ENCODE measurements at places on chromosomes 4 and X.

- no peak for DNase-seq
Measured at GRCh38 chr4:73945674-73946449, 36.0 kb downstream of the PF4 start.

GRCh38 chrX:13647709-13648212, 5.2 kb upstream of the TCEANC start:
- DNase-seq, result peak; percentile 61

DNA sequence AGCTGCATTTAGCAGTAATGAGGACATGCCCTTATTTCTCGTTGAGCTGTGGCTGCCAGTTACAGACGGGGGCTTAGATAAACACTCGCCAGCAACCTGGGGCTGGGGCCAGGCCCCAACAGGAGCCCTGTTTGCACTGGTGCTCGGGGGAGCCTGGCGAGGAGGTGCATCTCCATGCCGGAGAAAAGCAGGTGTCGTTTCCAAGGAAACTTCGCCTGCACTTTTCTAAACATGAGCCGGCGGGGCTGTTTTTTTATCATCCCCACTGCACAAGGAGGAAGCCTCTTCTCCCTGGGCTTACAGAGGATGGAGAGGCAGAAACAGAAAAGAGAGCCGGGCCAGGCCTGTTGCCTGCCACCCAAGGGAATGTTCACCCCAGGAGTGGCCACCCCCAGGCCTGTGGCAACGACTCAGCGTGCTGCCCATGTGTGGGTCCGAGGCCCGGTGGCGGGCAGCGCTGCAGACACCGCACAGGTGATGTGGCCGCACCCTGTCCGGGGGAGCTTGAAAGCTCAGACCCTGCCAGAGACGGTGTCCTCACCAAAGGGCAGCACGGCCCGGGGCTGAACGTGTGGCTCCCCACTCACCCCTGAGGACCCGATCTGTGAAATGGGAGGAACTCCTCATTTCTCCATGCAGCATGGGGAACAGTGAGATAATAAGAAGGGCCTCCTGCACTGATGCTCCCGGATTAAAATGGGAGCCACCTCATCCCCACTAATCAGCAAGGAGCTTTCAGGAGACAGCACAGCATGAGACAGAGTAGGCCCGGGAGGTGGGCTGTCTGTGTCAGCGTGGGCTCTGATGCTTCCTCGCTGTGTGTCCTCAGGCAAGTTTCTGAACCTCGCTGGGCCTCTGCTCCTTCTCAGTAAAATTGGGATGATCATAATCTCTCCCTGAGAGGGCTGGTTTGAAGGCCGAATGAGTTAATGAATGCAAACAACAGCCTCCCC, 33.8 kb upstream of the ADRA2C start:
- no peak for DNase-seq

- no peak for DNase-seq
Measured at GRCh38 chr4:78566834-78567499, 15.4 kb downstream of the ANXA3 start.

GRCh38 chrX:151753313-151754046, 18.9 kb downstream of the CNGA2 start:
- peak; percentile 32 for DNase-seq

- DNase-seq, result no peak
Measured at GRCh38 chr4:100290585-100290984, 100.3 kb upstream of the DDIT4L start.

GRCh38 chrX:143873343-143873742, 10.5 kb upstream of the UBE2NL start:
- no peak for DNase-seq

DNA sequence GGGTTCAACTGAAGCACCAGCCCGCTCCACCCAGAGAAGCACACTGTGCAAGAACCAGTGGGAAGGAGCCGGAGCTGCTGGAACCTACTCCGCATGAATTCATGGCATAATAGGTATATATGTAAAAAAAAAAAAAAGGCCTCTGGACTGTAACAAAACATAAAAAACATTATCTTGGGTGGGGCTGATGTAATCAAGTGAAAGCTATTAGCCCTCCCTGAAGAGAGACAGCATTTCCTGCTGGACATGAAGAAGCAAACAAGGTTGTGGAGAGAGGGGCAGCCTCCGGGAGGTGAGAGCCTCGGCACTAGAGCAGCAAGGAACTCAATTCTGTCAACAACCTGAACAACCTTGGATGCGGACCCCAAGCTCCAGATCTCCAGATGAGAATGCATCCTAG, 50.7 kb downstream of the PLAC1 start:
- no peak for DNase-seq

DNA sequence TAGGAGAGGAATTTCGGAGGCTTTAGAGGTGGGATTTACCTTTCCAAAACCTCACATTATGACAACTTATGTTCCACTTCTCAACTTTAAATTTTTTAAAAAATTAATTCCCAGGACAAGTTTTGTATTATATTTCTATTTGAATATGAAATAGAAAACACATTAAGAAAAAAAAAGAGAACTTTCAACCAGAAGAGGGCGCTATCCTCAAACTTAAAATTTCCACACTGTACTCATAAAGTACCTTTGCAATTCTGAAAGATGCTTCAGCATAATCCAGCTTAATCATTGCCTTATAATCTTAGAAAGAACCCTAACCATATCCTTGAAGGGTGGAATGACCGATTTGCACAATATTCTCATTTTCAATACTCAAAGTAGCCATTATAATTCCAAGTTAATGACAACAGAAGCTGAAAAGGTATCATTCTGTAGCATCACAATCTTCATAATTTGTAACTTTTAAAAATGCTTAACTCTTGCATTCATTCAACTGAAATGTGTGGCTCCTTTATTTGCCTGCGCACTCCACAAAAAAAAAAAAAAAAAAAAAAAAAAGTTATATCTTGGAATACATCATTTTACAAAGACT, 158.0 kb downstream of the KCNIP4 start:
- DNase-seq, result no peak

- DNase-seq, result no peak
Measured at GRCh38 chrX:41108007-41108406, 22.8 kb downstream of the USP9X start.

- no peak for DNase-seq
Measured at GRCh38 chrX:108020631-108021030, 24.2 kb upstream of the VSIG1 start.

DNA sequence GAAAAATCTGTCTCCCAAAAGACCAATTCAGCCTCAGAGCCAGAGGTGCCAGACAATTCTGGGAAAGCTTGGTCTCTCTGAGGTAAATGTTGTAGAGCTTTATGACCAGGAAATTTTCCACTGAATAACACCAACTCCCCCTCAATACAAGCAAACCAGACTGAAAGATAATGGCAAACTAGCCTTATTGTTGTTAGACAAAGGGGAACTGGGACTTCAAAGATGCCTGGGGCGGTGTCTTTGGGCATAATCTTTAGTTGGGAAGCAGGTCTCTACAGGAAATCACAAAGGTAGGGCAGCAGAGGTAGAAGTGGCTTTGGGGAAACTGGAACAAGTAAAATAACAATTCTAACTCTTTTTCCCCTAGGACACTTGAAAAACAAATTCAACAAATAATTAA, 12.0 kb downstream of the COL4A6 start:
- no peak for DNase-seq

GRCh38 chr4:26238426-26238777, 82.4 kb upstream of the RBPJ start:
- no peak for DNase-seq

DNA sequence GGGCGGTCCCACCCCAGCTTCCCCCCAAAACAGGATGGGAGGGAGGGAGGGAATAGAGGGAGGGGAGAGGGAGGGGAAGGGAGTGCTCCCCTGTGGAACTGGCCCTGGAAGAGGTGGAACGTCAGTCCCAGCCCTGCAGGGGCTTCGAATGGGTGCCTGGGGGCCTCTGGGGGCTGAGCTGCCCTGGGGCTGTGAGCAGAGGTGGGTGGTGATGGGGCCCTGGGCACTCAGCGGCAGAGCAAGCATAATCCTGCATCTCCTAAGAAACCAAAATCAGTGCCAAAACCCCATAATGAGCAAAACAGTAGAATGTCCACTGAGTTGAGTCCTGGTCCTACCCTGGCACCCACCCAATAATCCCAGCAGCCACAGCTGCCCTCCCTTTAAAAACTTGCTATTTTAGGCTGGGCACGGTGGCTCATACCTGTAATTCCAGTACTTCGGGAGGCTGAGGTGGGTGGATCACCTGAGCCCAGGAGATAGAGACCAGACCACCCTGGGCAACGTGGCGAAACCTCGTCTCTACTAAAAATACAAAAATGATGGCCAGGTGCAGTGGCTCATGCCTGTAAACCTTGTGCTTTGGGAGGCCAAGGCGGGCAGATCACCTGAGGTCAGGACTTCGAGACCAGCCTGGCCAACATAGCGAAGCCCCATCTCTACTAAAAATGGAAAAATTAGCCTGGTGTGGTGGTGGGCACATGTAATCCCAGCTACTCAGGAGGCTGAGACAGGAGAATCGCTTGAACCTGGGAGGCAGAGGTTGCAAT, 11.1 kb downstream of the DOK7 start:
- no peak for DNase-seq

DNA sequence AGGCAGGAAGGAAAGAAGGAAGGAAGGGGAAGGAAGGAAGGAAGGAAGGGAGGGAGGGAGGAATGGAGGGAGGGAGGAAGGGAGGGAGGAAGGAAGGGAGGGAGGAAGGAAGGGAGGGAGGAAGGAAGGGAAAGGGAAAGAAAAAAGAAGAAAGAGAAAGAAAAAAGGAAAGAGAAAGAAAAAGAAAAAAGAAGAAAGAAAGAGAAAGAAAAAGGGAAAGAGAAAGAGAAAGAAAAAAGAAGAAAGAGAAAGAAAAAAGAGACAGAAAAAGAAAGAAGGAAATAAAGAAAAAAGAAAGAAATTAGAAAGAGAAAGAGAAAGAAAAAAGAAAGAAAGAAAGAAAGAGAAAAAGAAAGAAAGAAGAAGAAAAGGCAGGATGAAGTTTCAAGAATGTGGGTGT, 15.0 kb upstream of the NHSL2 start:
- no peak for DNase-seq

DNA sequence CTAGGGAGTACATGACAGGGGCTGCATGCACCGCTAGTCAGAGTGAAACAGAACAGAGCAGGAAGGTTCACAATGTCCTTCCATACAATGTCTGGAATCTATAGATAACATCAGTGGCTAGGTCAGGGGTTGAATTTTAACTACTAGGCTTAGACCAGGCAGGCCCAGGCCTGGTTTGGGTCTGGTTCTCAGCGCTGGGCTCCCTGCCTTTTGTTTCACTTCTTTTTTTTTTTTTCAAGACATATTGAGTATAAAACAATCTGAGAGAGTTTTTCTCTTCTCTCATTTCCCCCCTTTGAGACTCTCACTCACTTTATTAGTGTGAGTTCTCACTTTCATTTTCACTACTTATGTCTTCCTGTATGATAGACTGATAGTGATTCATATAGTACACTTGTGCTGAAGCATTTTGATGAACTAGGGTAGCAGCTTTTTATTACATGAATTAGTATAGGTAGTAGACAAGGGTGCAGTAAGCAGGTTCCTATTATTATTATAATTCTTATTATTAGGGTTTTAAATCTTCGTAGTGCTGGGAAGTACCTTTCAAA, 120.0 kb upstream of the ZDHHC15 start:
- no peak for DNase-seq

GRCh38 chr4:173274744-173275143, 59.4 kb downstream of the HMGB2 start:
- DNase-seq, result no peak

DNA sequence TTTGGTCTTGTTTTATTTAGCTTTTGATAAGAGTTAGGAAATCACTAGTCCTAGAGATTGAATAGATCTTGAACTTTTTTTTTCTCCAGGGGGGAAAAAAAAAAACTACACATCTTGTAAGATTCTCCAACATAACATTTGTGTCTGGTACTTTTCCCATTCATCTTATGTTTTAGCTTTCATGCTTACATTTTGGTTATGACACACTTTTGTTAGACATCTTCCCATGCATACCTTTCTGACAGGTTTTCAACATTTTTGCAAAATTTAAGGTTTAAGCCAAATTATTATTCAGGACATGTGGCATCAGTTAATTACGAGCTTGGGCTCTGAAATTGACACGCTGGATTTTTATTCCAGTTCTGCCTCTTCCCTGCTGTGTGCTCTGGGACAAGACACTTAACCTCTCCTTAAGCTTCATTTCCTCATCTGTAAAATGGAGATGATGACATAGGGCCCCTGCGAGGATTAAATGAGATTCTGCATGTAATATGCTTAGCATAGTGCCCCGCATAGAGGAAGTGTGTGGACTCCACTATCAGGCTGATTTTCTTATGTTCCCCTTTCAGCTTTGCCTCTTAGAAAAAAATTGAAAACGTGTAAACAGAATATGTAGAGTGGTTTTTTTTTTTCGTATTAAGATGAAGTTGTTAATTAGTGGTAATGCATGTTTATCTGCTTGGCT, 5.3 kb downstream of the KIT start:
- no peak for DNase-seq

GRCh38 chr4:120286813-120287212, 220.2 kb upstream of the MAD2L1 start:
- DNase-seq, result no peak

DNA sequence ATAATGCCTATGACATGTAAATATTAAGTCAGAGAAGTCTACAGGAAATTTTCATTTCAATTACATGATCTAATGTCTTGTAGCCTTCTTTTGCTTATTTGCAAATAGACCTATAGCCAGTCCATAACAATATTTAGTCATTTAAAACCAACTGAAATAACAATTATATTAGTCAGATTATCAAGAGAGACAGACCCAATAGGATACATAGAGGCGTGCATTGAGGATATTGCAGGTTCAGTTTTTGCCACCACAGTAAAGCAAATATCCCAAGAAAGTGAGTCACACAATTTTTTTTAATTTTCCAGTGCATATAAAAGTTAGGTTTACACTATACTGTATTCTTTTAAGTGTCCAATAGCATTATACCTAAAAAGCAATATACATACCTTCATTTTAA, 349.7 kb upstream of the ATOH1 start:
- no peak for DNase-seq

- no peak for DNase-seq
Measured at GRCh38 chr4:123415977-123416376, 19.4 kb downstream of the SPRY1 start.

DNA sequence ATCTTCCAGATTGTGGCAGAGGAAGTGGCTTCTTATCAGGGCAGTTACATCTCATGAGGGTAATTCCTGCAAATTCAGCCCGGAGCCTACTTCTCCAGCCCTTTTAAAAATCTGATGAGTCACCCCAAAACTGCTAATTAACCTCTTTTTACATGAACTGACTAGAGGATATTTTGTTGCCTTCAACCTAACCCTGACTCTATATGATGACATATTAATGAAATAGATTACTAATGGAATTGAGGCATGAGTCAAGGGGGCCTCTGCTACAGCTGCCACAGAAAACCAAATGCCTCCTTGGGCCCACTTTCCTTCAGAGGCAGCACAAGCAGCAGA, 72.5 kb downstream of the QRFPR start:
- DNase-seq, result no peak

DNA sequence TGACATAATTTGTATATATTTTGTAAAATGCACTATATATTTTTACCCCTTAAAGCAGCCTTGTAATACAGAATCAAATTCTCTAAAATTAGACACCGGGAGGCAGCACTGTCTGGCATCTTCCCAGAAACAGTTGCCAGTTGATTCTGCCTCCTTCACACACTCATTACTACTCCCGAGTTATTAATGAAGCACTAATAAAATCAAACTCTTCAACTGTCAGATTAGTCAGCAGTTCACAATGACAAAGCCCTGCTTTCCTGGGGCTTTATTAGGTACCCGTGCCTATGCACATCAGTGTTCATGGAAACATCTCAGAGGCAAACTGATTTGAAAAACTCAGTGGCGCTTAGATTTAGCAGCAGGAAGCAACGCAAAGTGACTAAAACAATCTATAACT, 103.5 kb upstream of the VEGFC start:
- DNase-seq, result no peak

Measured in SHP77 (cell line).